Heart left ventricle (tissue), 16 donors: ENCODE measurements at places on chromosomes 7 and 10. TPM values are rescaled to one million over a fixed set of nuclear protein-coding genes. Genes with fewer than 3 reads are reported as not detected.

The WASHC2A gene
- 35.5 TPM for total RNA-seq

- DNase-seq: no peak
Measured at GRCh38 chr10:43440463-43441134, 3.7 kb downstream of the ZNF487 start.

- no peak for DNase-seq
Measured at GRCh38 chr7:74226633-74227032, 16.8 kb downstream of the LAT2 start.

DNA sequence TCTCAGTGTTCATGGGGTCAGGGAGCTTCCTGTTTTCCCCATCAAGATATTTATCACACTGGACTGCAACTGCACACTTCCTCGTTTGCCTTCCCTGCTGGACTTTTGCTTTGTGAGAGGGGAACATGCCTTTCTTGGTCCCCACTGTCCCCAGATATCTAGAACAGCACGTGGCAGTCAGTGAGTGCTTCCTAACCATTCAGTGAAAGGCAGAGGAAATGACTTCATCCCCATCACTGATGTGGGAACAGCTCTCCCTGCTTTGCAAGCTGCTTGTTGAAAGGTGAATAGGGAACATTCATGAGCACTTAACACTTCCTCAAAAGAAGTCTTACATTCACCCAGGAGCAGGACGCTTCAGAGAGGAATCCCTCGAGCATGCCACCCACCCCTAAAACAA is 135.4 kb downstream of the MYOF start:
- DNase-seq: no peak

- DNase-seq: no peak
Measured at GRCh38 chr10:51960494-51960895, 261.1 kb upstream of the CSTF2T start.
